ENCODE measurements at places on chromosomes 2 and 18. TPM values are rescaled to one million over a fixed set of nuclear protein-coding genes. Genes with fewer than 3 reads are reported as not detected.

The TUBA3E gene
- not detected for total RNA-seq

The ERFE gene
- 6.1 TPM for total RNA-seq

DNA sequence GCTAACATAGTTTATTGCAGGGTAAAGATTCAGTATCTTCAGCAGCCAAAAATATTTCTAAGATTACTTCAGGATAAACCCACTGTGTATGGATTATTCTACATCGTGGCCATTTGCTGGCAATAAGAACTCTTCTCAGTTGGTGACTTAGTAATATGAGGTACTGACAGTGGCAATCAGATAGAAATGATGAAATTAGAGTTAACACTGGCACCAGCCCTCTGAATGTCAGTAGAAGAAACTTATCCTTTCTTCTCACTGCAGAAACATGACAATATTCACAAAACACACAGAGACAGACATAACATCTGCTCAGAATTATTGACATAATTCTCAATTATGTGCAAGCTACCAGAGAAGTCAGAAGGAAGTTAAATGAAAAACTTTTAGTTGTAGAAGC, 246.3 kb upstream of the COL3A1 start:
- DNase-seq: peak; percentile 46
- H3K4me3 ChIP-seq: no peak overlapping the region
- no peaks in the 10 kb centered on the region for H3K36me3 ChIP-seq
- H3K4me1 ChIP-seq: no peaks in the 10 kb centered on the region
- no peaks in the 10 kb centered on the region for H3K27me3 ChIP-seq

- H3K27me3 ChIP-seq: no peaks in the 10 kb centered on the region
- no peaks in the 10 kb centered on the region for H3K36me3 ChIP-seq
- DNase-seq: no peak
- H3K4me3 ChIP-seq: no peak overlapping the region
- no peak overlapping the region for H3K27ac ChIP-seq
Observed at GRCh38 chr2:75549401-75550253, 11.1 kb downstream of the EVA1A start.

- peak; percentile 73 for DNase-seq
- no peaks in the 10 kb centered on the region for H3K36me3 ChIP-seq
- H3K4me1 ChIP-seq: peaks cover 2% of the 10 kb centered on the region
- H3K27ac ChIP-seq: peak overlapping the region; percentile 25
- H3K27me3 ChIP-seq: no peaks in the 10 kb centered on the region
Observed at GRCh38 chr18:25102662-25103061, 249.3 kb downstream of the ZNF521 start.
